ENCODE measurements at places on chromosomes 1 and 21.

- DNase-seq, result no peak
These were observed 6.2 kb downstream of the DNMT3L start for GRCh38 chr21:44255511-44255981.

GRCh38 chr1:13901039-13901438 is 201.1 kb downstream of the PRDM2 start:
- DNase-seq, result no peak

DNA sequence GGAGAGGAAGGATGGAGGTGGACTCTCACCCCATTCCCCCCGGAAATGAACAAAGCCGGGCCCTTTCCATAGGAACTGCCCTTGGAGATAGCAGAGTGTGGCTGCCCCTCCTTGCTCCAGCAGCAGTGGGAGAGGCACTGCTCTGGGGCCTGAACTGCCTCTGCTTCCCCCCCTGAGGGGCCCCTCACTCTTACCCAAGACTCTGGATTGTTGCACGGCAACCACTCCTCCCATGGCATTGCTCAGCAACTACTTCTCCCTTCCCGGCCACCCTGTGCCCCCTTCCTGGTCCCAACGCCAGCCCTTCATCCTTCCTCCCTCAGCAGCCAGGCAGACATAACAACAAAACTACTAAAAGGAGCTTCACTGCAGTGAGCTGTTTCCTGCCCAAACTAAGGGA is 3.0 kb upstream of the ACKR1 start:
- no peak for DNase-seq

DNA sequence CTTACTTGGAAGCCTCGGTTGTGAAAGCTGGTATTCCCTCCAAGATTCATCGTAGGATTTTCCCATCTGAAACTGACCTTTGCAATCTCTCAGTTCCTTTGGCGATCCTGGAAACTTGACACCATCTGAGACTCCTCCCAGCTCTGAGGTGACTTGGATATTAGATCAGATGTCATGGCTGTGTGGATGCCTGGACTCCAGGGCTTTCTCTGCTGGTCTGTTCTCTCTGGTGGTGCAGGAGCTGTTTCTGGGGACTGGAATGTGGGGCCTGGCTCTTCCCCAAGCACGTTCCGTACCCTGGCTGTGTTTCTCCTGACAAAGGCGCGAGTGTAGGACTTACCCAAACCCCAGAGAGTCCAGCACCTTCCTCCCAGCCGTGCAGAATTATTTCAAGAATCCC is 252.2 kb downstream of the RPS6KC1 start:
- DNase-seq, result no peak

DNA sequence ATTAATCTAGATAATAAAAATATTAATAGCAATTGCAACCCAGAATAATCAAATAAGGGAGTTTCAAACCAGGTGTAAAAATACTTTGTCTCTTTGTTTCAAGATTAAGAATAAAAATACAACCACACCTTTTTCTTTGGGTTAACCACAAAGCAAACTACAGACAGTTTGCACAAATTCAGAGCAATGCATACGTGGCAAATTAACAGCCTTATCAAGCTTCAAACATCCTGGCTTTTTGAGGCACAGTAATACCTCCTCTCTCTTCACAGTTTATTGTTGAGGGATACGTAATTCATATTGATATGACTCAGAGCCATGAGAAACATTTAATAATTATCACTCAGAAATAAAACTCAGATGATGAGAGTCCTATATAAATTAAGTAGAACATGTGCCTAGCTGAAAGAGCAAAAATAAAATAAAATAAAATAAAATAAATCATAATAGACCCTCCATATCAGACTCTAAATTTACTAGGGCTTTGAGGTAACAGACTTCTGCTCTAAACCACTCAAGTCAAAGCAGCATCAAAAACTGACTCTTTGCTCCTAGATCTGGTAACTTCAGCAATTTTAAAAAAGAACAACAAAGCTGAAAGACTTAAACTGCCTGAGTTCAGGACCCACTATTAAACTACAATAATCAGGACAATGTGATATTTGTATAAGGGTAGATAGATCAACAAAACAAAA is 11.4 kb downstream of the EDEM3 start:
- no peak for DNase-seq

- no peak for DNase-seq
These were observed 22.0 kb downstream of the COL6A1 start for GRCh38 chr21:46003575-46004007.

GRCh38 chr1:161164901-161165610 is 1.2 kb upstream of the PPOX start:
- DNase-seq, result no peak
